Left cardiac atrium (tissue), 4 donors: ENCODE measurements at places on chromosomes 1 and 21. TPM values are rescaled to one million over a fixed set of nuclear protein-coding genes. Genes with fewer than 3 reads are reported as not detected.

CLEC20A gene
- not detected for total RNA-seq

GRCh38 chr1:54176621-54177327, 23.1 kb downstream of the CYB5RL start:
- no peak for DNase-seq

- DNase-seq: no peak
Measured at GRCh38 chr1:89429062-89429461, 65.2 kb downstream of the GBP6 start.

RSBN1 gene
- total RNA-seq: 12.8 TPM

GRCh38 chr1:12585951-12586942, 31.8 kb downstream of the DHRS3 start:
- DNase-seq: no peak

DNA sequence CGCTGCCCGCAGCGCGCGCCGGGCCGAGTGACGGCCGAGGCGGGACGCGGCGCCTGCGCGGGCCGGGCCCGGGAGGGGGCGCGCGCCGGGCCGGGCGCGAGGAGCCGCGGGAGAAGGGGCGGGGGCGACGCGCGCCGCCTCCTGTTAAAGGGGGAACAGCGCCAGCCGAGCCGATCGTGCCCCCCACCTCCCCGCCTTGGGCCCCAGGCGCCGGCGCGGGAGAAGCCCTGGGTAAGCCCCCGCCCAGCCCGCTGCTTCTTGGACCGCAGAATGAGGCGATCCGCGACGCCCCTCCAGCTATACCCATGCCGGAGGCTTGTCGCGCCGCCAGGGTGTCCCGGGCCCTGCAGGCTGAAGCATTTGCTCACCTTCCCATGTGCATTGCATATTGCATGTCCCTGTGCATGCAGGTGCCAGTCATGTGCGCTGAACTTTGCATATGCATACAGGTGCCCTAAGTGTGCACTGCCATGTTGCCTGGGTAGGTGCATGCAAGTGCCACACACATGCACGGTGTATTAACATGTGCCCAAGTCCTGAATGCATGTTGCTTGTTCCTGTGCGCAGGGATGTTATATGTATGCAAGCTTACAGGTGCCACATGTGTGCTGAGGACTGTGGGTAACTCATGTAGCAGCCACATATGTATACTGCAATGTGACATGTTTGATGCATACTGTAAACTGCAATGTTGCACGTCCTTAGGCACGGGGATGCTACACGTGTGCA, at the start of gene ADGRB2:
Gene ADGRB2, minus strand, starts transcription at position 29 of the 729 bp plus-strand sequence. CDS start 7,119 bp downstream, outside the sequence.
- DNase-seq: no peak
